Activated T-helper 9 cell treated with anti-CD3 and anti-CD28 coated beads, Interleukin-2, amount 50 U/mL, for 16 hours (primary cell): ENCODE measurements at places on chromosomes 16 and 17.

- DNase-seq: no peak
Measured at GRCh38 chr17:76586741-76587487, 1.3 kb upstream of the ST6GALNAC2 start.

GRCh38 chr16:3651461-3652372 is 2.8 kb upstream of the DNASE1 start:
- no peak for DNase-seq

- DNase-seq: peak; percentile 17
Measured at GRCh38 chr16:79601092-79601930, 774 bp upstream of the MAF start.

DNA sequence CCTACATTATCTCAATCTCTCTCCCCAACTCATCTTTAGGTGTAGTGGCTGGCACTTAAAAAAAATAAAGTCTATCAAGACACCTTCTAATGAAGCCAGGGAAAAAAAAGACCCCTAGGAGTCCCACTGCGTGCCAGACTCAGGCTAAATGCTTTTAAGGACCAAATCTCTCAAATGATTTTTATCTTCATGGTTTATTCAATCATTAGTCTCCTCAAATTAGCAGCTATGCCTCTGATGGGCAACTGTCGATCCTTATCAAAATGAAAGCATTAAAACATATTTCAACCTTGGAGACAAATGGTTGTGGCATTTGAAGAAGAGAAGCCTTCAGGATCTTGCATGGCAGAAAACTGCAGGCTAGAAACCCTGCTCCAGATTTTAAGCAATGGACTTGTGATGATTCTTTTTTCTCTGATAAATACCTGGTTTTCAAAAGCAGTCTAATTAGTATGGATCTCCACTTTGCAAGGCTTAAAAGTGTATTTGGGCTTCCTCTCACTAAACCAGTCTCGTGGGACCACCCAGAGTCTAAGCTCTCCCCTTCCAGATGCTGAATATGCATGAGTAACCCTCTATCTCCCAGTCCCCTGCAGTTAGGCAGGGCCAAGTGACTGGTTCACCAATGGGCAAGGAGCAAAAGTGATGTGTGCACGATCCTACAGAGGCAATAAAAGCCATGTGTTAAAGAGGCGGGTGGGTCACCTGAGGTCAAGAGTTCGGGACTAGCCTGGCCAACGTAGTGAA is 14.9 kb downstream of the ITPRIPL2 start:
- DNase-seq: no peak

DNA sequence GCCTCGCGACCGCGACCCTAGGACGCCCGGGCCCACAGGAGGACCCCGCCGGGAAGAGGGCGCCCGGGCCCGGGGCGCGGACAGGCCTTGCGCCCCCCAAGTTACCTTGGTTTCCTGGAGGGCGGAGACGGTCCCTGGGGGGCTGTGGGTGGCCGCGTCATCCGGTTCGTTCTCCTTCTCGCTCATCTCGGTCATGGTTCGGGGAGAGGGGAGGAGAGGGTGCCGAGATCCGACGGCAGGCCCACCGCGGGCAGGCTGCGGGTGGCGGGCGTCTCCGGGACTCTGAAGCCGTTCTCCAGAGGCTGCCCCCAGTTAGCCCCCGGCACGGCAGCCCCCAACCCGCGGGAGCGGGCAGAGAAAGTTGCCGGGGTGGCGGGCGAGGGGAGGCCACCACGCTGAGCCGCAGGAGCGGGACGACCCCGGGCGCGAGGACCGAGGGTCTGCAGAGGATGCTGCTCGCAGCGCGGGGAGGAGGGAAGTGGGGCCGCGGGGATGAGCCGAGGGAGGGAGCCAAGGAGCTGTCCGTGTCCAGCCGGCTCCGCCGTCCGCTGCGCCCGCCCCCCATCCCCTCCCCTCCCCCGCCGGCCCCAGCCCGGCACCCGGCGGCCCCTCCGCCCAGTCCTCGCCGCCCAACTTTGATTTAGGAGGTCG is at the start of gene STAC2:
TSS of gene STAC2 (minus strand) at position 638 of the 651 bp plus-strand sequence. CDS start at position 195, 443 bp downstream.
- DNase-seq: no peak

DNA sequence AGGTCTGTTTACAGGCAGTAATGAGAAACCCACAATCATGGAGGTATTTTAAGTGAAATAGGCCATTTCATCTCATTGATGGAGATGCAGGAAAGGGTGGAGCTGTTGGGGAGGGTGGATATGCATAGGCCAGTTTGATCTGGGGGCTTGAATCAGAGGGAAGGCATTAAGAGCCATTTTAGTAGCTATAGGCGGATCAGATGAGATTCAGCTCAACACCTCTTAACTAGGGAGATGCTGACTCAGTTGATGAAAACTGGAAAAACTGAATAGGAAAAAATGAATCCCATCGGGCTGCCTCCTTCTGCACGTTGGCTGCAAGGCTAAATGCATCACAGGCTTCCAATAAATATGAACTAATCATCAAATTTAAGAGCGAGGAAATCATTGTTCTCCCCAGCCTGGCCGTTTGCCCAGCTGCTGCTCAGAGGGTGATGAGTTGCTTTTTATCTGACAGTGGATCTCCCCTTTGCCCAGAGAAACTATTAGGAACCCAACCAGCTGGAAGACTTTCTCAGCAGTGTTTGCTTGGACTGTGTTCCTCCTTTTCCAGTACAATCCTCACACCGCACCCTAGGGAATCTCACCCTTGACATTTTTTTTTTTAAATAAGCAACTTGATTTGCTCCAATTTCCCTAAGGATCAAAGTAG is 149.6 kb downstream of the SOX9 start:
- DNase-seq: no peak

GRCh38 chr16:89154390-89155183 is 17.0 kb upstream of the CDH15 start:
- no peak for DNase-seq

GRCh38 chr16:30838876-30839471 is 52.0 kb upstream of the ZNF629 start:
- DNase-seq: no peak

- DNase-seq: peak; percentile 76
Measured at GRCh38 chr17:65100316-65101140, 36.6 kb upstream of the RGS9 start.

- no peak for DNase-seq
Measured at GRCh38 chr17:41617698-41618097, 5.1 kb upstream of the KRT16 start.

GRCh38 chr17:38418693-38419507 is 9.4 kb upstream of the ARHGAP23 start:
- DNase-seq: no peak

GRCh38 chr17:80942423-80943345 is 49.0 kb upstream of the CHMP6 start:
- no peak for DNase-seq

DNA sequence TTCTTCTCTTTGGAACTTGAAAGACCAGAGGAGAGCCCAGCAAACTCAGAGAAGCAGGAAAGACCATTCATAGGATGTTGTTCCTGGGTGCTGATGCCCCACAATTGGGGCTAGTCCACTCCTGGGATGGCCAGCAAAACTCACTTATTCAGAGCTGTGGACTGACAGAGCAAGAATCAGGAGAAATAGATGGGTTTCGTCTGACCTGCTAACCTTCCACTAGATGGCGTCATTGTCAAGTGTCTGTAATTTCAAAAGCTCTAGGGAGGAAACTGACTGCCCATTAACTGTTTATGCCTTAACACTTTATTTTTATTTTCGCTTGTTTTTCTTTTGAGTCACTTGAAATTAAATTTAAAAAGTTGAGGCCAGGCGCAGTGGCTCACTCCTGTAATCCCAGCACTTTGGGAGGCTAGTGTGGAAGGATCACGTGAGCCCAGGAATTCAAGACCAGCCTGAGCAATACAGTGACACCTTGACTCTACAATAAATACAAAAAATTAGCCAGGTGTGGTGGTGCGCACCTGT is 28.7 kb upstream of the MILR1 start:
- DNase-seq: no peak

- no peak for DNase-seq
Measured at GRCh38 chr17:50035421-50035879, 20.5 kb upstream of the ITGA3 start.
